ENCODE measurements at places on chromosomes 2 and 18.

DNA sequence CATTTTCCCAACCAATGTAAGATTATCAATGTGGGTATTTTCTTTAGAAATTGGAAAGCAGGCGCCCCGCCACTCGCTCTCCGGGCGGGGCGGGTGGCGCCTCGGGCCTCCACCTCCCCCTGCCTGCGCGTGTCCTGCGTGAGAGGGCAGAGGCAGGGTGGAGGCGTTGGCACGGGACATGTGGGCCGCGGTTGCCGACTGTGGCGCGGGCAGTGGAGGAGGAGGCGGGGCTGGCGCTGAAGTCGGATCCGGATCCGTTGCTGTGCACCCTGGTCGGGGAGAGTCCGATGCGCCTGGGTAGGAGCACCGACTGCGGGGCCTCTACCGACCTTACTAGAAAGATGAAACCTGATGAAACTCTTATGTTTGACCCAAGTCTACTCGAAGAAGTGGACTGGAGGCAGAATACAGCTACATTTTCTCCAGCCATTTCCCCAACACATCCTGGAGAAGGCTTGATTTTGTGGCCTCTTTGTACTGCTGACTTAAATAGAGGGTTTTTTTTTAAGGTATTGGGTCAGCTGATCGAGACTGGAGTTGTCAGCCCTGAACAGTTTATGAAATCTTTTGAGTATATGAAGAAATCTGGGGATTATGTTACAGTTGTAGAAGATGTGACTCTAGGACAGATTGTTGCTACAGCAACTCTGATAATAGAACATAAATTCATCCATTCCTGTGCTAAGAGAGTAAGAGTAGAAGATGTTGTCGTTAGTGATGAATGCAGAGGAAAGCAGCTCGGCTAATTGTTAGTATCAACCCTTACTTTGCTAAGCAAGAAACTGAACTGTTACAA lies 37.9 kb downstream of the PMS1 start:
- no peak for DNase-seq

- DNase-seq: no peak
These were observed 169.9 kb downstream of the BCL11A start for GRCh38 chr2:60383401-60384143.

DNA sequence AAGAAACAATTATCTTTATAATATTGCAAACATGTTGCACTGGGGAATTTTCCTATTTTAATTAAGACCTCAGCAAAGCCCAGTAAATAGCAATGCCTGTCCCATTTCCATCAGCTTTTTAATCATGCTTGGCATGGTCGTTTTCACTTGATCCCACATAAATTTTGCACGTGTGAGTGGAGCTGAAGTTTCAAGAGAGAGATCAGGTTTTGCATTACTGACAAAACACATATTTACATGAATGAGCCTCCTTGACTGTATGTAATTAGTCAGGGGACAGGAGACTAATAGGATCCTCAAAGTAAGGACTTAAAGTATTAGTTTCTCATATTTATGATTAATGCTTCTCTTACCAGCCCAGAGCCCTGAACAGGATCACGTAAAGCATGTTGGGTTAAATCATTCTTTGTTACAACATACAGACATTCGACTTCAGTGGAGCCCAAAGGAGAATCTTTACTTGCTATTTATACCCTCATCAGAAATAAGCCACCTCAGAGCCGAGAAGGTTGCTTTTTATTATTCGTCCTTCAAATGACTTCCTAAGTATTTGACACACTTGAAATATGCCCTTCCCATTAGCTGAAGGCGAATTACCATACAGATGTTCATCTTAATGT lies 711.3 kb downstream of the GALR1 start:
- no peak for DNase-seq

GRCh38 chr2:216490061-216490460 lies 8.6 kb upstream of the RPL37A start:
- DNase-seq: no peak

DNA sequence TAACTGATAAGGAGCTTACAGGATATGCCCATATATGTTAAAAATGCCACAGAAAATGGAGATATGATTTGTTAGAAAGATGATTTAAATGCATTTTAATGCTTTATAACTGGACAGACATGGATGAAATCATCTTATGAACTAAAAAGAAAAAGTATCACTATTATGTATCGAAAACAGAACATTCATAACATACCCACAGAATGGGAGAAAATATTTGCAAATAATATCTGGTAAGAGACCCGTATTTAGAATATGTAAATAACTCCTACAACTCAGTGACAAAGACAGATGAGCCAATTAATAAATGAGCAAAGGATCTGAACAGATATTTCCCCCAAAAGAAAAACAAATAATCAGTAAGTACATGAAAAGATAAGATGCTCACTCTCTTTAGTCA lies 24.3 kb upstream of the MGAT5 start:
- no peak for DNase-seq

Data from vagina (tissue), 2 donors.